ENCODE measurements at places on chromosomes 3 and 15. TPM values are rescaled to one million over a fixed set of nuclear protein-coding genes. Genes with fewer than 3 reads are reported as not detected.

The TLNRD1 gene
- total RNA-seq, result 11.8 TPM

The RGMA gene
- total RNA-seq, result 10.3 TPM

The KAT2B gene
- total RNA-seq, result 90.4 TPM

DNA sequence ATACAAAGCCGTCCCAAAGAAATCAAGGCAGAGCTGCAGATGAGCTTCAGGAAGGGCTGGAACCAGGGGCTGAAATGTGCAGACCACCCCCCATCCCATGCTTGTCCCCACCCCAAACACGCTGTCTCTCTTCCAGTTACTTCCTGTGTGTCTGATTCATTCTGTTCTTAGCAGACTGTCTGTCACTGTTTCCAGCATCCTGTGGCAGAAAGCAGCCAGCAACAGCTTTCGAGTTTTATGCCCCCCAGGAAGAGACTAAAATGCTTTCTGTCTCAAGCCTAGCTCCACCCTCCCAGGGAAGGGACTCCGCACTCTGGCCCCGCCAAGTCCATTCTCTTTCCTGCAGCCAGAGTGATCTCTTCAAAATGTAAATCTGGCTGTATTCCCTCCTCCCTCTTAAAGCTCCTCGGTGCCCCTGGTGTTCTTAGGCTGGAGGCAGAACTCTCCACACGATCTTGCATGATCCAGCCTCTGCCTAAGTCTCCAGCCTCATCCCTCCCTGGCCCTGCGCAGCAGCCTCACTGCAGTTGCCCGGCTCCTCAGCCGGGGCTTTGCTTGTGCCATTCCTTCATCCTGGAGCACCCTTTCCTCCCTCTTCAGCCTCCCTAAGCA lies 41.5 kb downstream of the HRH1 start:
- H3K4me3 ChIP-seq, result no peak overlapping the region
- H3K27me3 ChIP-seq, result no peaks in the 10 kb centered on the region
- H3K27ac ChIP-seq, result no peak overlapping the region
- H3K4me1 ChIP-seq, result no peaks in the 10 kb centered on the region
- no peak for DNase-seq
- no peaks in the 10 kb centered on the region for H3K36me3 ChIP-seq

DNA sequence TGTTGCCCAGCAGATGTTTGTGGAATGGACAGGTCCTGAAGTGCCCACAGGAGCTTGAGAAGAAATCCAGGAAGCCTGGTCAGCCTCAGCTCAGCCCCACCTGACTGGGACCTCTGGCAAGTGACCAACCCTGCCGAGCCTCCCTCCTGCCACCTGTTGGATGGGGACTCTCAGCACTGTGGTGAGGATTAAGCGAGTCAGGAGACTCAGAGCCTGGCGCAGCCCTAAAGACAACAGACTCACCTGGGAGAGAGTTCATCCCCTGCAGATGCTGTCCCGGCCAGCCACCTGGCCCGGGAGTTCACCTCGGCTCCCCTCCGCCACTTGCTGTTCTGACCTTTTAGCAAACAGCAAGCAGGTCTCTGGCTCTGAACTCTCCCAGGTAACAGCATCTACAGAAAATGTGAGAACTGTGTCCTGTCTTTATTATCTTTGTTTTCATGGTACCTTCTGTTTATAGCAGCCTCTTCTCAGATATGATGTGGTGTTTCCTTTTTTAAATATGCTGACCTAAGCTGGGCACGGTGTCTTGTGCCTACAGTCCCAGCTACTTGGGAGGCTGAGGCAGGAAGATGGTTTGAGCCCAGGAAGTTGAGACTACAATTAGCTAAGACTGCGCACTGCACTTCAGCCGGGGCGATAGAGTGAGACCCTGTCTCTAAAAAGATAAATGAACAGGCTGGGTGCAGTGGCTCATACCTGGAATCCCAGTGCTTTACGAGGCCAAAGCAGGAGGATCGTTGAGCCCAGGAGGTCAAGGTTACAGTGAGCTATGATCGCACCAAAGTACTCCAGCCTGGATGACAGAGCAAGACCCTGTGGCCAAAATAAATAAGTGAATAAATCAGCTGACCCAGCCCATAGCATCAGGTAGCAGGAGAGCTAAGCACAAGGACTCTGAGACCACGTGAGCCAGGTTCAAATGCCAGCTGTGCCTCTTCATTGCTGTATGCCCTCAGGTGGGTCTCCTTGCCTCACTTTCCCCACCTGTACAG lies 32.4 kb upstream of the SLC6A6 start:
- no peaks in the 10 kb centered on the region for H3K36me3 ChIP-seq
- H3K27ac ChIP-seq, result no peak overlapping the region
- DNase-seq, result peak; percentile 68
- no peaks in the 10 kb centered on the region for H3K27me3 ChIP-seq

- no peaks in the 10 kb centered on the region for H3K4me1 ChIP-seq
- H3K27me3 ChIP-seq, result no peaks in the 10 kb centered on the region
- H3K4me3 ChIP-seq, result no peak overlapping the region
- no peaks in the 10 kb centered on the region for H3K36me3 ChIP-seq
- H3K27ac ChIP-seq, result no peak overlapping the region
Measured at GRCh38 chr3:172977696-172978095, 163.3 kb downstream of the SPATA16 start.

DNA sequence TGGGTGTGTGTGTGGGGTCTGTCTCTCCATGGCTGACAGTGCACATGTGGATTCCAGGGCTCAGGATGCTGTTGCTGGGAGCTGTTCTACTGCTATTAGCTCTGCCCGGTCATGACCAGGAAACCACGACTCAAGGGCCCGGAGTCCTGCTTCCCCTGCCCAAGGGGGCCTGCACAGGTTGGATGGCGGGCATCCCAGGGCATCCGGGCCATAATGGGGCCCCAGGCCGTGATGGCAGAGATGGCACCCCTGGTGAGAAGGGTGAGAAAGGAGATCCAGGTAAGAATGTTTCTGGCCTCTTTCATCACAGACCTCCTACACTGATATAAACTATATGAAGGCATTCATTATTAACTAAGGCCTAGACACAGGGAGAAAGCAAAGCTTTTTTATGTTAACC lies 10.5 kb downstream of the ADIPOQ start:
- H3K4me1 ChIP-seq, result no peaks in the 10 kb centered on the region
- no peaks in the 10 kb centered on the region for H3K27me3 ChIP-seq
- H3K27ac ChIP-seq, result no peak overlapping the region
- no peak for DNase-seq

DNA sequence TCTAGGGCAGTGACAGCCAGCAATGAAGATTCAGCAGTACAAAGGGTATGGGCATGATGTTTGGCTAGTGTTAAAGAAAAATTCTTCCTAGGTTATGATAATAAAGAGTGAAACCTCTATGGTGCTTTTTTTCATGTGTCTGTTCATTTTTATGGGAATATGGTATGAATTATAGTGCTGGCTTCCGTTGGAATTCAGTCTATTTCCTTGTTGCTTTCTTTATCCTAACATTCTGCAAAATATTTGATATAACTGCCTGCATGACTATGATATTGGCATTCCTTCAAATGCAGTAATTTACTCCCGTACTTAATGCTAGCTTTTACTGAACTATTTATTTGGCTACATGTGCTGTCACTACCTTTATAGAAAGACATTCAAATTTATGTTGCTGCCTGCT lies 57.6 kb upstream of the ATP11B start:
- no peak overlapping the region for H3K27ac ChIP-seq
- no peaks in the 10 kb centered on the region for H3K27me3 ChIP-seq
- H3K4me1 ChIP-seq, result no peaks in the 10 kb centered on the region
- DNase-seq, result no peak
- H3K4me3 ChIP-seq, result no peak overlapping the region
- no peaks in the 10 kb centered on the region for H3K36me3 ChIP-seq

DNA sequence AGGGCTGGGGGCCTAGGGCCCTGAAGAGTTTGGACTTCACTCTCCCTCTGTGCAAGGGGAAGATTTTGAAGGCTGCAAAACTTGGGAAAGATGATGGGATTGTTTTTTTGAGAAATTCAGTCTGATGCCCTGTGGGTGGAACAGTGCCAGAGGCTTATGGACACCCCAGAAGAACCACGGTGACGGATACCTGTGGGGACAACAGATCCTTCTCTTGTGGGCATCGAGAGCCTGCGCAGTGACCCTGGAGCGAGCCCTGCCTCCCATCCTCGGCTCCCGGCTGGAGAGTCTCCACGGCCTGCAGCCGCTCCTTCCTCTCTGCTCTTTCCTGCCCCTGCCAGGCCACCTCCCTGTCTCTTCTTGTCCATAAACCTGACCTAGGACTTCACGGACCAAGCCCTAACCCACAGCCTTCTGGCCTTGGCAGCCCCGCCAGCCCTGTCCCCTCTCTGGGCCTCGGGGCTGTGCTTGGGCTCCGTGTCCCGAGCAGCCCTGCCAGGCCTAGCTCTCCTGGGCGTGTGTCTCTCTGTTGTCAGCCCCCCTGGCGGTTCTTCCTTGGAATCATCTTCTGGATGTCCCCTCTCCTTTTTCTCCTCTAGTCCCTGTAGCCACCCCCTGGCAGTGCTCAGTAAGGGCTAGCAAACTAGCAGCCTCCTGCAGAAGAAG lies 98.4 kb downstream of the VGLL4 start:
- H3K27me3 ChIP-seq, result no peaks in the 10 kb centered on the region
- H3K4me1 ChIP-seq, result peaks cover 19% of the 10 kb centered on the region
- H3K36me3 ChIP-seq, result no peaks in the 10 kb centered on the region
- H3K27ac ChIP-seq, result peak overlapping the region; percentile 45
- H3K4me3 ChIP-seq, result no peak overlapping the region

- no peaks in the 10 kb centered on the region for H3K4me1 ChIP-seq
- DNase-seq, result no peak
- H3K27me3 ChIP-seq, result no peaks in the 10 kb centered on the region
- no peak overlapping the region for H3K27ac ChIP-seq
- H3K4me3 ChIP-seq, result no peak overlapping the region
- H3K36me3 ChIP-seq, result no peaks in the 10 kb centered on the region
Measured at GRCh38 chr3:66675366-66675765, 174.5 kb upstream of the LRIG1 start.

DNA sequence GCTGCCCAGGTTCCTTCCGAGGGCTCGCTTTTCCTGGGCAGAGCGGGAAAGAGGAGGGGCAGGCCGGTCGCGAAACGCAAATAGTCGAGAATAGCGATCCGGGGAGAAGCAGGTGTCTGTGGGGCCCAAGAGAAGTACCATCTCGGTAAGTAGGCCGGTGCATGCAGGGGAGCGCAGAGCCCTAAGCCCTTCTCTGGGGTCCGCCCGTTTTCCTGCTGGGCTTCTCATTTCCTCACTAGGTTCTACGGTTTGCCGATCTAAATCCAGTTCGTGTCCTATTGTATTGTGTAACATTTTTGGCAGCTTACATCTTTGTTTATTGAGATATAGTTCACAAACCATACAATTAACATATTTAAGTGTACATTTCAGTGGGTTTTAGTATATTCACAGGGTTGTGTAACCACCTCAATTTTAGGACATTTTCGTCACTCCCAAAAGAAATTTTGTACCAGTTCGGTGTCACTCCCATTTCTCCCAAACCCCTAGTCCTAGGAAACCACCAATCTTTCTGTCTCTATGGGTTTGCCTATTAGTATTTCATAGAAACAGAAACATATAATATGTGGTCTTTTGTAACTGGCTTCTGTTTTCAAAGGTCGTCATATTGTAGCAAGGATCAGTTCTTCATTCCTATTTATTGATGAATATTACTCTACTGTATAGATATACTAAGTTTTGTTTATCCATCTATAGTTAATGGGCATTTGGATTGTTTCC lies 6.8 kb upstream of the TRIM69 start:
- H3K27ac ChIP-seq, result peak overlapping the region; percentile 93
- H3K36me3 ChIP-seq, result no peaks in the 10 kb centered on the region
- DNase-seq, result no peak

DNA sequence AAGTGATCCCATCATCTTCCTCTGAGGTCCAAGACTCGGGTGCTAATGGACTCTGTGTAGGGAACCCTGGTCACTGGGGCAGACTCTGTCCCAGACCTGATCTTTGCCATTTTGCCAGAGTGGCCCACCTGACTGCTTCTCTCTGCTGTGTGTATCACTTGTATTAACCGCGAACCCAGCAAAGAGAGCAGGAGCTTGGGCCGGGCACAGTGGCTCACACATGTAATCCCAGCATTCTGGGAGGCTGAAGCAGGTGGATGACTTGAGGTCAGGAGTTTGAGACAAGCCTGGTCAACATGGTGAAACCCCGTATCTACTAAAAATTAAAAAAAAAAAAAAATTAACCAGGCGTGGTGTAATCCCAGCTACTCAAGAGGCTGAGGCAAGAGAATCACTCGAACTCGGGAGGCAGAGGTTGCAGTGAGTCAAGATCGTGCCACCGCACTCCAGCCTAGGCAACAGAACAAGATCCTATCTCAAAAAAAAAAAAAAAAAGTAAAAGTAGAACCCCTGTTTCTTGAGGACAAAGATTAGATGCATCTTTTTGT lies 32.9 kb upstream of the CYP11A1 start:
- H3K4me1 ChIP-seq, result no peaks in the 10 kb centered on the region
- H3K36me3 ChIP-seq, result no peaks in the 10 kb centered on the region
- H3K4me3 ChIP-seq, result no peak overlapping the region

DNA sequence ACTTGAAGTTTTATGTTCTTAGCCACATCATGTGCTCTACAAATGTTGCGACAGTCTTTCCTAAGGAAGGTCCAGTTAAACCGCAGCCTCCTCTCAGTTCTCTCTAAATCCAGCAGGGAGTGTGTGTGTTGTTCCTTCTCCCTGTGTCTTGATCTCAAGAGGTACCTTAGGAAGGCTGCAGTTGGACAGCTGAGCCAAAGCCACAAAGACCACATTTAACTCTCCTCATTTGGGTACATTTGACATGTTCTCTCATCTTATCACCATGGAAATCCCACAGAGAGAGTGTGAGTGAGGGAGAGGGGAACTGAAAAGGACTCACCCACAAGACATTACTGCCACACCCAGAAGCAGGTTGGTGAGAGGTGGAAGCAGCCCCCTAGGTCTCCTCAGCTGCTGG lies 79.5 kb downstream of the CD200R1L start:
- H3K4me3 ChIP-seq, result no peak overlapping the region
- no peaks in the 10 kb centered on the region for H3K4me1 ChIP-seq
- DNase-seq, result no peak
- no peaks in the 10 kb centered on the region for H3K36me3 ChIP-seq

GRCh38 chr15:74124196-74124595 lies 6.2 kb upstream of the ISLR2 start:
- no peak overlapping the region for H3K27ac ChIP-seq
- H3K4me1 ChIP-seq, result peaks cover 32% of the 10 kb centered on the region
- H3K36me3 ChIP-seq, result no peaks in the 10 kb centered on the region
- no peak for DNase-seq

GRCh38 chr15:39666677-39667076 lies 85.8 kb downstream of the THBS1 start:
- H3K4me3 ChIP-seq, result no peak overlapping the region
- DNase-seq, result no peak
- peaks cover 7% of the 10 kb centered on the region for H3K4me1 ChIP-seq
- H3K27me3 ChIP-seq, result no peaks in the 10 kb centered on the region
- no peak overlapping the region for H3K27ac ChIP-seq

DNA sequence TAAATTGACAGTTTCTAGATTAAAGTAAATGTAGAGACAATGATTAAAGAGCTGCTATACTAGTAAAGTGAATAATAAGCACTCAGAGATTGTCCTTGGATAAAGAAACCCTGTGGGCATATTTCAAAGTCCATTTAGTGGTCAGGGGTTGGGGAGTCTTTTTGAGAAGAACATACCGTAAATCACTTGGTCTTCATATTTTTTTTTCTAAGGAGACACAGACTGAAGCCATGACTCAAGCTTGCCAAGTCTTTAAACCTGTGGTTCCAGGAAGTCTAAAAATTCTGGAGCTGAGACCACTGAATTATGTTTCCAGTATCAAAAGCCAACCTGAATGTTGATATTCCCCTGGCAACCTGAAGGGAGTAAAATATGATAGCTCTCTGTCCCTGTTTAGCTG lies 171.0 kb downstream of the TPRG1 start:
- H3K27me3 ChIP-seq, result no peaks in the 10 kb centered on the region
- H3K36me3 ChIP-seq, result no peaks in the 10 kb centered on the region
- no peak for DNase-seq
- no peaks in the 10 kb centered on the region for H3K4me1 ChIP-seq
- no peak overlapping the region for H3K27ac ChIP-seq
- no peak overlapping the region for H3K4me3 ChIP-seq
